Stimulated activated CD8-positive, alpha-beta memory T cell treated with anti-CD3 and anti-CD28 coated beads, Interleukin-15, amount 100 ng/mL, for 4 hours (primary cell): ENCODE measurements at places on chromosomes 2 and 18.

- no peak for DNase-seq
These were observed 12.3 kb upstream of the TEX51 start for GRCh38 chr2:126886211-126886915.

DNA sequence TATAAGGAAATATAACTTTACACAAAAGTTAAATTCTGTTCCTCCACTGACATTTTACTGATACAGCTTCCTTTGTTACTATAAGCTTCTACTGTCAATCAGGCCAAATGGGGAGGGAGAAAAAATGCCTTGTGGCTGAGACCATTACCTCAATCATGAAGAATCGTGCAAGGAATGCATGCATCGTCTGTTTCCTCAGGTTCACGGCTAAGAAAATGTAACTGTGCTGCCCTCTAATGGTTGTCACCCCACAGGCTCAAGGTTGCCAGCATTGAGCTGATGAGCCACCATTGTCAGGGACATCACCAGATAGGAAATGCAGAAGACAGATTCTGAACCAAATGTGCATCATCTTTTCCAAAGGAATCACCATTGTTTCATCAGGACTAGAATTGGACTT is 426.9 kb downstream of the CDH2 start:
- no peak for DNase-seq

- DNase-seq = no peak
These were observed 685.8 kb upstream of the HS6ST1 start for GRCh38 chr2:129004485-129004884.

GRCh38 chr2:241490825-241491506 is 17.4 kb downstream of the STK25 start:
- DNase-seq = no peak

GRCh38 chr2:68371581-68371980 is 6.5 kb downstream of the PLEK start:
- DNase-seq = no peak

DNA sequence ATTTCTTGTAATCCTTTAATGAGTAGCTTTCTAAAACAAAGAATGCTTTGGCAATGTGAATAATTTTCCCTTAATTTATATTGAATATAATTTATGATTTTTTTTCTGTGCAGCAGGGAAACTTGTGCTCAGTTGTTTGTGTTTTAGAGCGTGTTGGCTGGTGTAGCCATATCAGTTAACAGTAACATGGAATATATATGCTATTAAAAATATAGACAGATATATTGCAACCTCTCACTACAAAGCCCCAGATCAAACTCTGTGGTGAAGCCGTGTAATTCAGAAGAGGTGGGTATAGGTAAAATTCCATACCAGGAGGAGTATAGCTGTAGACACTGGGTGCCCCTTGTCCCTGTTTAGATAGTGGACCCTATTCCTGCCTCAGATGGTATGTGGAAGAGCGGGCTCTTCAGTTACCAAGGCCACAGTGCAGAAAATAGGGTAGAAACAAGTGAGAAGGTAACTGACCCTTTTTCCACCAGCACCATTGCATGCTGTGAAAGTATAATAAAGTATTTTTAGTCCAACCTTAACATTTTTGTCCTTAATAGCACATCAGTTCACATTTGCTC is 18.1 kb upstream of the RASGRP3 start:
- DNase-seq = no peak

DNA sequence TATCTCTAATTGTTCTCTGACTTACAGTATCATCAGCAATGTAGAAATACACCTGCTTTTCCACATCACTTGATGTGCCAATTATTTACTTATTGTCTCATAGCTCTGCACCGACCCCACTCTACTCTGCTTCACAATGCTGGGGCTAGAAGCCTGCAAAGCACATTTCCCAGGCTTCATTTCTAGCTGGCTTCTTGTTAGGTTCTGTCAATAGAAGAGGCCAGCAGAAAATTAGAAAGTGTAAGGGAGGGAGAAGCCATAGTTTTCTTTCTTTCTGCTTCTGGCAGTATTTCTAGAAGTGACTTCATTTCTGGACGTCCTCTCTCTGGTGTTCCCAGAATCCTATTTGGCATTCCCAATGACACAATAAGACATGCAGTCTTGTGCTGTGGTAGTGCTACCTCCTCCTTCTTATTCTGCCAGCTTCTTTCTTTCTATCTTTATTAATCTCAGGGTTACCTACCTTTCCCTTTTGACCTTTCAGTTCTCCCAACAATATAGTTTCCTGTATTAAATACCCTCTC is 12.5 kb upstream of the TANC1 start:
- DNase-seq = no peak

DNA sequence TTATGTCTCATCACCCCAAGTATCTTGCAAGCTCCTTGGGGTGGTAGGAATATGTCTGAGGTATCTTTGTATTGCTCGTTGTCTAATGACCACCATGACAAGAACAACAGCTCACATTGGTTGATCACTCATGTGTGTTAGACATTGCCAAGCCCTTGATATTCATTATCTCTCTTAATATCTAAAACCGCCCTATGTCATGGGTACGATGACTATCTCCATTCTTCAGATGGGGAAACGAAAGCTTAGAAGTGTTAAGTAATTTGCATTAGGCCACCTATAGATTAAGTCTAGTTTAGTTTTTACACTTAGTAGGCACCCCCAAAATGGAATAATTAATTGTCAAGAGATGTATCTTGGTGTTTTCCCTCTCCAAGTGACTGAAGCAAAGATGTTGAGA is 57.0 kb downstream of the ICOS start:
- DNase-seq = no peak

- DNase-seq = no peak
These were observed 144.6 kb downstream of the LPIN1 start for GRCh38 chr2:11891028-11891427.

GRCh38 chr2:45559436-45559835 is 51.6 kb downstream of the SRBD1 start:
- DNase-seq = no peak

GRCh38 chr2:127762846-127763245 is 48.1 kb downstream of the WDR33 start:
- no peak for DNase-seq

- no peak for DNase-seq
These were observed 396.2 kb upstream of the HS6ST1 start for GRCh38 chr2:128714851-128715312.

GRCh38 chr2:128465246-128466170 is 146.8 kb upstream of the HS6ST1 start:
- DNase-seq = no peak

DNA sequence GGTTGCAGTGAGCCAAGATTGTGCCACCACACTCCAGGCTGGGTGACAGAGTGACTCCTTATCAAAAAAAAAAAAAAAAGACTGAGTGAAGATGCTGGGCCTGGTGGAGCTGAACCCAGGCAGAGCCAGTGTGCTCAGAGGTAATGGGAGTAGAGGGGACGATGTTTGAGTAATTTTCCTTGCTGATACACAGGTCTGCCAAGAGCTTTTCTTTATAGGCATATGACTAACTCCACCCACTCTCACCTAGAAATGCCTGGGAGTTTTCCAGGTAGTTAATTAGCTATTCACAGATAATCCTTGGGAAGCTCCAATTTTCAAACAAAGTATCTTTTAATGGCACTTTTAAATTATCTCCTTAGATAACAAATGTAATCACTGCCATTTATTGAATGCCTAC is 33.4 kb upstream of the ACSL3 start:
- DNase-seq = no peak

DNA sequence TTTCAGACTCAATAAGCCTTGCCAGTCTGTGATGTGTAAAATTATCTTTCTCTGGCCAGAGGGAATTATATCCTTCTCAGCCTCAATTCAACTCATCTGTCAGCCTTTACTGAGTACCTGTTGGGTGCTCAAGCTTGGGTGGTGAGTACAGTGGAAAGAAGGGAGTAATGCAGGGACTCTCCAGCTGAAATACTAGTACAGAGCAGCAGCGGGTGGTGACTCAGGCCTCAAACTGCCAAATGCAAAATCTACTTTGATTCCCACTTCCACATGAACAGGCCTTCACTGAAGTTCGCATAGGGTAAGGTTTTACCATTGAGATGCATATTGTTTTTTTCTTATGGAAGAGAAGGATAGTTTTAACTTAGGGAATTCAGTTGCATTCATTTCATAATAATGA is 326.8 kb downstream of the LRRTM1 start:
- DNase-seq = no peak

DNA sequence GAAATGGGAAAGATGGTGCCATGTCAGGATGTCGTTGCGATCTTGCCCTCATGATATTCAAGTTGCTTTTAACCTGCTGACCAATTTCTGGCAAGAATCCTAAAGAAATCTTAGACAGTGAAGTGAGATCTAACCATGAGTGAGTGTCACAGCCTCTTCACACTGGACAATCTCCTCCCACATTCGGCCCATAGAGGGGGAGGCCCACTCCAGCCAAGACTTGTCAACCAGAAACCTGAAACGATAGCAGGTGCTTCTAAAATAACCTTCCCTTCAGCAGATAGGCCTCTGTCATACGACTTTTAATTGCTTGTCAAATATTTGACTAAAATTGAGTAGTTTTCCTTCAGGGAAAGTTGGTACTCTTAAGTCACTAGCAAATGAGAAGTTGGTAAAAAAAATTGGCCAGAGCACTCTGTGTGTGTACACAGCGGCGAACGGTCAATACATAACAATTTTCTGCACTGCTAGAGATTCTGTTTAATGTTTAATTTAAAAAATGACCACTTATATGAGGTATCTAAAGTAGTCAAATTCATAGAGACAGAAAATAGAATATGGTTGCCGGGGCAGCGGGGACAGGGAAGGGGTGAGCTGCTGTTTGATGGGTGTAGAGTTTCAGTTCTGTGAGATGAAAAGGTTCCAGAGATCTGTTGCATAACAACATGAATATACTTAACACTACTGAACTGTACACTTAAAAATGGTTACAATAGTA is 110.2 kb downstream of the VAPA start:
- no peak for DNase-seq

- no peak for DNase-seq
These were observed 64.9 kb downstream of the CDH2 start for GRCh38 chr18:28112056-28112470.

- peak; percentile 5 for DNase-seq
These were observed 83.4 kb upstream of the RTN4 start for GRCh38 chr2:55133467-55134315.

DNA sequence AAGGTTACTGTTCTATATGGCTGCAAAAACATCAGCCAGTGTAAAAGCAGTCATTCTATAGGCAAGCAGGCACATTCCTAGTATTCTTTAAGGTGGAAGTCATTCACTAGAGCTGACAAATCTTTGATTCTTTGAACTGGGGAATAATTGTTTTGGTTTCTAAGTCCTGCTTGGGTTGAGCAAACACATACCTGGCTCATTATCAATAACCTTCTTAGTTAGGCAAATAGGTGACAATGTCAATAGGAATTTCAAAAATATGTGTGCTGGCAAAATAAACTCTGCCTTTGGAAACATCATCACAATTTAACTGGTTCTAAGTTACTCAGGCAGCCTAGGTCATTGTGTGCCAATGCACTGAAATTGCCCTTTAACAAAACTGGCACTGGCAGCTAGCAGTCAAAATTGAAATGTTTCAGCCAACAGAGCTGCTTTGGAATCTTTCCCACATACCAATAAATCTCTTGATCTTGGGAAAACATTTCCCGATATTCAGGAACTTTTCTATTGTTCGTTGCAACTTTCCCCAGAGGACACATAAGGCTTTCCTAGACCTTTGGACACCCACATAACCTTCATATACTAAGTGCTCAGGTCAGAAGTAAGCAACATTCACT is 402.0 kb upstream of the MMADHC start:
- DNase-seq = no peak

DNA sequence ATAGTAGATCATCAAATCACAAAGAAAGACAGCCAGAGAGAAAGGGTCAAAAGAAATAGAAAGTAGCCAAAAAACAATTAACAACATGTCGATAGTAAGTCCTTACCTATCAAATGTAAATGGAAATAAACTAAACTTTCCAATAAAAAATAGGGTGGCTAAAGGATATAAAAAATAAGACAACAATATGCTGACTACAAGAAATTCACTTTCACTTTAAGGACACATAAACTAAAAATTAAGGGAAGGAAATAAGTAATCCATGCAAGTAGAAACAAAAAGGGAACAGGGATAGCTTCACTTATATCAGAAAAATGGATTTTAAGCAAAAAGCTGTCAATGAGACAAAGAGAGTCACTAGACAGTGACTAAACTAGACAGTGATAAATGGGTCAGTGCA is 903.9 kb upstream of the ZEB2 start:
- DNase-seq = no peak

- DNase-seq = no peak
These were observed 1295.7 kb downstream of the DPP10 start for GRCh38 chr2:115738111-115738510.

DNA sequence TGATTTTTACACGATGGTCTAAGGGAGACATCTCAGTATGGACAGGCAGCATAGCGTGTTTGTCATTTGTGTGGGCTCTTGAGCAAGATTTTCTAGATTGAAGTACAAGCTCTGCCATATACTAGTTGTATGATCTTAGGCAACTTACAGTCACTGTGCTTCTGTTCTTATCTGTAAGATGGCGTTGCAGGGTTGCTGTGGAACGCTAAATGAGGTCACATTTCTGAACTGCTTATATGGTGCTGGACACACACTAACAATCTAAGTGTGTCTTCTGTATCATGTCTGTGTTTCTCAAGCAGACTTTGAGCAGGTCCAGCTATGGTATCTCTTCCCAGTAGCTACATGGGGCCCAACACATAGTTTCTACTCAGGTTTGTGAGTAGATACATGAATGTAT is 29.2 kb downstream of the PARD3B start:
- DNase-seq = no peak

DNA sequence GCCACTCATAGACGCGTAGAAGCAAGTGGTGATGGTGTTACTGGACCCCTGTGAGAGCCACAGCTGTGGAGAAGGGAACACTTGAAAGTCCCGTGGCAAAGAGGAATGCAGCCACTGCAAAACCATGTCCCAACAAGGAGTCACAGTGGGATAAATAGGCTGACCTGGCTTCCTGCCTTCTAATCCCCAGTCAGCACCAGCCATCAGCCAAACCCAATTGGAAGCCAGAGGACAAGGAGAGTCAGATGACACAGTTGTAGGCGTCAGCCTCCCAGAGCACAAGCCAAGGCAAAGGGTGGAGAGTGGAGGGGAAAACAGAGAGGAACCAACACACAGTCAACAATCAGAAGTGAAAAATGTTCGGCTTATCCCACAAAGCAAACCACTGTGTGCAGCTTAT is 5.5 kb upstream of the CYBRD1 start:
- DNase-seq = no peak

DNA sequence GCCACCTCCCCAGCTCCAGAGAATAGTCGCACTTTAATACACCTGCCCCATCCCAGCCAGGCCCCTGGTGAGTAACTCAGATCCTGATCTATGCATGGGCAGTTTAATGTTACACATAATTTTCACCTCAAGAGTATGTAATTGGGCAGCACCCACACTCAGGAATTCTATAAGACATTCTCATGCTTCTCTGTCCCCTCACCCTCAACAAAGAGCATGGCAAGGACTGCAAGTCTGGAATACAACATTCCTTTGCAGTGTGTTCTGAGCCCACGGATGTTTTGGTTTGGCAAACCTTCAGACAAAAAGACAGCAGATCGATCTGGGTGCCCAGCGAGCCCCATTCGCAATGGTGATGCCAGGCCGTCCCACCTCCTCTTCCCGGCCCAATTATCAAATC is 4.9 kb upstream of the SLC14A1 start:
- no peak for DNase-seq

GRCh38 chr2:143934626-143935481 is 585.1 kb downstream of the ZEB2 start:
- DNase-seq = no peak
